ENCODE measurements at places on chromosomes 3 and 15.

- DNase-seq: no peak
These were observed 3.9 kb upstream of the ZNF80 start for GRCh38 chr3:114241262-114241661.

- no peak for DNase-seq
These were observed 346.6 kb downstream of the EPHB1 start for GRCh38 chr3:135141672-135142071.

- DNase-seq: peak; percentile 25
These were observed 64.2 kb downstream of the B3GNT5 start for GRCh38 chr3:183317271-183317670.

DNA sequence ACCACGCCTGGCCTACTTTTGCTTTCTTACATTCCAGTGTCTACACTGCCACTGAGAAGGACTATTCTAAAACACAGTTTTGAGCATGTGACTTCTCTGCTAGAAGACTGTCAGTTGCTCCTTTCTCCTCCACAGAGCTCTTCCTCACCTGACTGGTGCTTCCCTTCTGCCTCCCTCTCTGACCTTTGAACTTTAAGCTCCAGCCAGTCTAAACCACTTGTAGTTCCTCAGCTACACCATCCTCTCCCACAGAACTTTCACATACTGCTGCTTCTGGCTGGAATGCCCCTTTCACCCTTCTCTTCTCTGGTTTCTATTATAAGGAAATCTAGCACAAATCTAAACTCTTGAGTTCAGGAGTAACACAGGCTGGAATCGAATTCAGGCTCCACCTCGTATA lies 9.1 kb downstream of the NCEH1 start:
- no peak for DNase-seq

GRCh38 chr15:39403640-39404117 lies 177.2 kb upstream of the THBS1 start:
- peak; percentile 61 for DNase-seq

DNA sequence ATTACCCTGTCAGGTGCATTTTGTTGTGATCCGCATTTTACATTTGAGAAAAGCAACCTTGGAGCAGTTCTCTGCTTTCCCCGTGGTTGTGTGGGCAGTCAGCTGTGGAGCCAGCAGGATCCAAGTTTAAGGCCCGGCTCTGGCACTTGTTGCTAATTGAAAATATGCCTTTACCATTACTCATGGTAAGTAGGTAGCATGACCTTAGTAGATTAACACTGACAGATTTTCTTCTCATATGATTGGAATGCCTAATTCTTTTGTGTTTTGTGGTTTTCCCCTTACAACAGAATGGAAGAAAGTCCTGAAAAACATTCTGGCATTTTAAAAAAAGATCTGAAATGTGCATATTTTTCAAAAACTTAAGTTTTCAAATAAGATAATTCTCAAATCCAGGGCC lies 246.5 kb upstream of the LRRN1 start:
- no peak for DNase-seq

- no peak for DNase-seq
These were observed 168.6 kb downstream of the SOX2 start for GRCh38 chr3:181880331-181880730.

- no peak for DNase-seq
These were observed 31.3 kb downstream of the MKRN3 start for GRCh38 chr15:23596736-23597135.

GRCh38 chr3:111917300-111917699 lies 58.2 kb downstream of the PHLDB2 start:
- peak; percentile 39 for DNase-seq

GRCh38 chr3:196660381-196661166 lies 21.1 kb downstream of the NRROS start:
- no peak for DNase-seq

- peak; percentile 11 for DNase-seq
These were observed 236.8 kb upstream of the TBC1D5 start for GRCh38 chr3:17979252-17979651.

- DNase-seq: no peak
These were observed 51.8 kb upstream of the TPRG1 start for GRCh38 chr3:189119950-189120349.

- DNase-seq: peak; percentile 65
These were observed 744.7 kb downstream of the EPHA3 start for GRCh38 chr3:89851974-89852621.

- DNase-seq: peak; percentile 13
These were observed 176.5 kb upstream of the LYSMD4 start for GRCh38 chr15:99909592-99910295.

DNA sequence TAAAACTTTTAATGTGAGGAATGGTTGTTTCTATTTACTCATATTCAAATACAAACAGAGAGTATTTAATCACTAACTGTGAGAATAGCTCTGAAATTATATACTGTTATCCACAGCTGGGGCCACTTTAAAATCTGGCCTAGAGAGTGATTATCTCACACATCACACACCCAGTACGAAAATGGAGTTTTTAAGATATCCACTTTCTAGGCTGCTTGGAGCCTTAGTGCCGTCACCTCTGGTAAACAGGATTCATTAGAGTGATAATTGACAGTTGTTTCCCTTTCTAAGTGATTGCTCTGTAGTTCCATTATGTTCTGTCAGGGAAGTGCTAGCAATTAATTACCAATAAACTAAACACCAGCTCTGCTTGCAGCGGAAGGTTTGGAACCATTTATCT lies 942.4 kb downstream of the FHIT start:
- DNase-seq: no peak

DNA sequence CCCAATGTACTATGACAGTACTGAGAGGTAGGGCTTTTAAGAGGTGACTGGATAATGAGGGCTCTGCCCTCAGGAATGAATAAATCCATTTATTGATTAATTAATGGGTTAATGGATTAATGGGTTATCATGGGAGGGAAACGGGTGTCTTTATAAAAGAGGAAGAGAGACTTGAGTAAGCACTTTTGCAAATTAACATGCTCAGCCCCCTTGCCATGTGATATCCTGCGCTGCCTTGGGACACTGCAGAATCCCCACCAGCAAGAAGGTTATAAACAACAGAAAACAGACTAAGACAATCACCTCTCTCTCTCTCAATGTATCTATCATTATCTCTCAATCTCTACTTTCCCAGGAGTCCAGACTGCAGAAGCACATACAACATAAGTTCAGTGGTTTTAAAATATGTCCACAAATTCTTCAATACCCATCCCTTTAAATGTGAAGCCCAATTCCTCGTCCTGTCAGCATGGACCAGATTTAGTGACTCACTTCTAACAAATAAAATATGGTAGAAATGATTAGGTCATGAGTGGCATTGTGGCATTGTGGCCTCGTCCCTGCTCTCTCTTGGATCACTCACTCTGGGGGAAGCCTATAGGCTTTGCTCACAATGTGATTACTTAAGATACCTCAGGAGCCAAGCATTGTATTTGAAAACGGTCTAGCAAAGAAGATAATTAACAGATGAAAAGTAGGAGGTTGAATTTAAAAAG lies 40.0 kb upstream of the IL12A start:
- DNase-seq: no peak

GRCh38 chr3:14806641-14807263 lies 12.0 kb upstream of the FGD5 start:
- DNase-seq: peak; percentile 42

GRCh38 chr15:38895326-38896255 lies 331.0 kb upstream of the RASGRP1 start:
- DNase-seq: no peak

DNA sequence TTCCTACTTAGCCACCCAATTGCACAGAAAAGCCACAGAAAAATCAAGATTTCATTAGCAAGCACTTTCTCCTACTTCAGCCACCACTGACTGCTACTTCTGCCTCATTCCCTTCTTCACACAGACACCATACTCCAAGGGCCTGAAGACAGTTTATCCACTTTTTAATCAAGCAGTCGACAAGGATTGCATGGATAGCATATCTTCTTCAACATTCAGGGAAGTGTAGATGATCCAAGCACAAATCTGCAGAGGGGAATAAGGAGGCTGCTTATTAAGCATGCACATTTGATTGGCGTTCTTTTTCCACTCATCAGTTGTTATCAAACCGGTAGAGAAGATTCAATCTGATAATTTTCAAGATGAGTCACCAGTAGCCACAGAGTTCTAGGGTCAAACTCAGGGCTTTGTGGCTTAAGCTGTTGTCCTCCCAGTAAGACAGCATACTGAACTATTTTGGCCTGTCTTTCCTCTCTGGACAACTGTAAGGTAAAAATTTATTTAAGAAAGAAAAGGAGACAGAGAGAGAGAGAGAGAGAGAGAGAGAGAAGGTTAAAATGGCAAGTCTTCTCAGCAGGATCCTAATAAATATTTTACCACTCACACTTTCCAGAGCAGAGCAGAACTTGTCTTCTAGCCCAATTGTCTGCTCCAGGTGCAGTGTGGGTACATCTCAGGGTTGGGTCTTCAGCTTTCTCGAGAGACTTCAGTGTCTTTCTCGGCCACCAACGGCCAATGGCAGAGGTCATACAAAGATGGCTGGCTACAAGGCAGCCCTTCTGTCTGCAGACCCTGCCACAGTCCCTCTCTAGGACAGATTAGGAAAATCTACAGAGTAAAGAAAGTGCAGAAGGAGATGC lies 80.6 kb upstream of the BHLHE40 start:
- DNase-seq: no peak

GRCh38 chr15:68643216-68643830 lies 64.5 kb downstream of the CORO2B start:
- DNase-seq: no peak

GRCh38 chr3:152323834-152324233 lies 55.1 kb downstream of the MBNL1 start:
- DNase-seq: no peak

DNA sequence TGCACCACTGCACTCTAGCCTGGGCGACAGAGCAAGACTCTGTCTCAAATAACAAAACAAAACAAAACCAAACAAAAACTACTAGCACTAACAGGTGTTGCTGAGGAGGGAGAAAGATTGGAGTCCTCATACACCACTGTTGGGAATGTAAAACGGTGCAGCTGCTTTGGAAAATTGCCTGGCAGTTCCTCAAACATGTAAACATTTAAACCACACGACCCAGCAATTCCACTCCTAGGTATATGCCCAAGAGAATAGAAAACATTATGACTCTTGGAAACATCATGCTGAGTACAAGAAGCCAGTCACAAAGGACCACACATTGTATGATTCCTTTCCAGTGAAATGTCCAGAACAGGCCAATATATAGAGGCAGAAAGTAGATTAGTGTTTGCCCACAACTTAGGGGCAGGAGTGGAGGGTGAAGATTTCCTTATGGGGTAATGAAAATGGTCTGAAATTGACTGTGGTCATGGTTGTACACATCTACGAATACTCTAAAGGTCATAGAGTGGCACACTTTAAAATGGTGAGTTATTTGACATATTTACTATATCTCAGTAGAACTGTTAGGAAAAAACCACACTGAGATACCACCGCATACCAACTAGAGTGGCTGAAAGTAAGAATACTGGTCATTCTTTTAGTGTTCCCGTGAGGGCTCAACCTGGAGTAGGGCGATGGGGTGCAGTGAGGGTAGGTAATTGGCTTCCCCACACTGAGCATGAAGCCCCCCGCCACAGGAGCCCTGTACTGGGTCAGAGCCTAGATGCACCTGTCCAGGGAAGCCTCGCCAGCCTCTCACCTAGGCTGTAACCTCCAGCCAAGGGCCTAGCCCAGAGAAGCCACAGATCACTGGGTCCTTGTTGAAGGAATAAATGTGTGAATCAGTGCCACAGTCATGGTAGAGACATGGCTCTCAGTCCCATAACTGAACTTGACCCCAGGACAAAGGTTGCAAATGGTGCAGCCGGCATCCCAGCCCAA lies 131.1 kb downstream of the NUP210 start:
- no peak for DNase-seq

DNA sequence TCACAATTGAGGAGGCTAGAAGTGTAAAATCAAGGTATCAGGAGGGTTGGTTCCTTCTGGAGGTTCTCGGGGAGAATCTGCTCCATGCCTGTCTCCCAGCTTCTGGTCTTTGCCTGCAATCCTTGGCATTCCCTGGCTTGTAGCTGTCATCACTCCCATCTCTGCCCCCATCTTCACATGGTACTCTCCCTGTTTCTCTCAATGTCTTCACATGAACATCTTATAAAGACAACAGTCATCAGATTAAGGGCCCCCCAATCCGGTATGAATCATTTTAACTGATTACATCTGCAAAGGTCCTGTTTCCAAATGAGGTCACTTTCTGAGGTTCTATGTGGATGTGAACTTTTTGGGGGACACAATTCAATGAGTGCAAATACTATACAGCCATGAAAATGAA lies 113.0 kb upstream of the GALNT15 start:
- DNase-seq: no peak

DNA sequence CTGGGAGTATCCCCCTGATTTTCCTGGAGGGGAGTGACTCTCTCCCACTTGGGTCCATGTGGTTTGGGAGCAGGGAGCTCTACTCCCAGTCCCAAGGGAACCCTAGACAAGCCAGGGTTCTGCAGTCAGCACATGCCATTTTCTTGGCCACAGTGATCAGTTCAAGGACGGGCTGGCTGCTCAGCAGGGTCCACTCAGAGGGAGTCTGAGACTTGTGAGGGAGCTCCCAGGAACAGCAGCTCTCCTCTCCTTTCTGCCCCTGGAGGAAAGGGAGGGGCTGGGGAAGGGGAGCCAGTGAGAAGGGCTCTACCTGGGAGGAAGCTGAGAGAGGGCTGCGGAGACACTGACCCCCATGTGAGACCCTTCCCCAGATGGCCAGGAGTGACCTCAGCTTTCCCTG lies 29.1 kb upstream of the LMCD1 start:
- no peak for DNase-seq

DNA sequence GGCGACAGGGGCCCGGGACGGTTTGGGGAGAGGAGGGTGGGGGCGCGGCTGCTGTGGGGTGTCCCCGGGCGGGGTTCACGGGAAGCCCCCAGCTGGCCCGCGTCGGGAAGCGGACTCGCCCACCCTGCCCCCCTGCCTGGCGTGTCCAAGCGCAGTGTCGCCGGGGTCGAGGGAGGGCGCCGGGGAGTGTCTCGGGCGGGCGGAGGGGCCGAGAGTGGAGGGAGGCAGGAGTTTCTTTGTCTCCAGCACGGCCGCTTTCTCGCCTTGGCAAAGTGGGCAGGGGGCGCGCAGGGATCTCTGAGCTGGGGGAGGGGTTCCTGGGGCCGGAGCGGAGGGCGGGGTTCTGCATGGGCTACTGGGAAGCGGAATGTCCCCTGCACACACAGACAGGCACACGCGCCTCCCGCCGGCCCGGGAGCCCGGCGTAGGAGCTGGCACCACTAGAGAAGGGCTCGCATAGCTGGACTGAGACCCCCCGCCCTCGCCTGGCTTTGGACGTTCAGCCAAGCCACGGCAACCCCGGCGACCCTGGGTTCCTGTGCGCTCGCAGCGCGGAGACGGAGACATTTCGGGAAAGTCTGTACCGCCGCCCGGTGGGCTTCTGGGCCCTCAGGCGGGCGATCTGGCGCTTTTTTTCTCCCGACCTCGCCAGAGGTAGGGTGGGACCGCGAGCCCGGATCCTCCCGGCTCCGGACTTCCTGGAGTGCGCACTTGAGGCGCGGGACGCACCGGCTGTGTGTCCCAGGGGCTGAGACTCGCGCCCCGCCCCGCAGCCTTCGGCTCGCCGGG lies 822 bp downstream of the ST8SIA2 start:
- DNase-seq: no peak

Data from MCF 10A (cell line).